ENCODE measurements at places on chromosomes 7 and 10.

DNA sequence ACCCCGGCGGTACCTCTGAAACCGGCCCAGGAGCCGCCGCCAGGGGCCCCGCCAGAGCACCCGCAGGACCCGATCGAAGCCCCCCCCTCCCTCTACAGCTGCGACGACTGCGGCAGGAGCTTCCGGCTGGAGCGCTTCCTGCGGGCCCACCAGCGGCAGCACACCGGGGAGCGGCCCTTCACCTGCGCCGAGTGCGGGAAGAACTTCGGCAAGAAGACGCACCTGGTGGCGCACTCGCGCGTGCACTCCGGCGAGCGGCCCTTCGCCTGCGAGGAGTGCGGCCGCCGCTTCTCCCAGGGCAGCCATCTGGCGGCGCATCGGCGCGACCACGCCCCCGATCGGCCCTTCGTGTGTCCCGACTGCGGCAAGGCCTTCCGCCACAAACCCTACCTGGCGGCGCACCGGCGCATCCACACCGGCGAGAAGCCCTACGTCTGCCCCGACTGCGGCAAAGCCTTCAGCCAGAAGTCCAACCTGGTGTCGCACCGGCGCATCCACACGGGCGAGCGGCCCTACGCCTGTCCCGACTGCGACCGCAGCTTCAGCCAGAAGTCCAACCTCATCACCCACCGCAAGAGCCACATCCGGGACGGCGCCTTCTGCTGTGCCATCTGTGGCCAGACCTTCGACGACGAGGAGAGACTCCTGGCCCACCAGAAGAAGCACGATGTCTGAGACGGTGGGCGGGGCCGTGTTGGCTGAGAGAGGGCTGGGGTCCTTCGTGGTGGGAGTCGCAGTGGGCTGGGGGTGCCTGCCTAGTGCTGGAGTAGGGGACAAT is 3.8 kb downstream of the REPIN1 start:
- no peak for DNase-seq

DNA sequence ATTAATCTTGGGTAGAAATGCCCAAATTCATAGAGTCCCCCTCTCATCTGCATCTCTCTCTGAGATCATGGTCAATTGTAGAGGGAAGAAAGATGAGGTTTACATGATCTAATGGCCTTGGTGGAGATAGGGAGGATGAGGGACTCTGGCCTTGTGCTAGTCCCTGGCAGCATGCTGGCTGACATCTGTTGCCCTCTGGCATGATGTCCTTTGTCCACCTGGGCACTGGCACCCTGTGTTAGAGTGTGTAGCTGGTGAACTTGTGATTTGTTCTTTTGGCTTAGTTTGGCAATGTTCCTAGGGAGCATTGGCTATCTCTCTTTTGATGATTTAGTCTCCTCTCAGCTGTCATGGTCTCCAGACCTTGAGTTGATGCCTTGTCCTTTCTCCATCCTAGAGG is 103.2 kb downstream of the DYNC1I1 start:
- DNase-seq: no peak

GRCh38 chr10:3866332-3866731 is 81.3 kb upstream of the KLF6 start:
- no peak for DNase-seq

DNA sequence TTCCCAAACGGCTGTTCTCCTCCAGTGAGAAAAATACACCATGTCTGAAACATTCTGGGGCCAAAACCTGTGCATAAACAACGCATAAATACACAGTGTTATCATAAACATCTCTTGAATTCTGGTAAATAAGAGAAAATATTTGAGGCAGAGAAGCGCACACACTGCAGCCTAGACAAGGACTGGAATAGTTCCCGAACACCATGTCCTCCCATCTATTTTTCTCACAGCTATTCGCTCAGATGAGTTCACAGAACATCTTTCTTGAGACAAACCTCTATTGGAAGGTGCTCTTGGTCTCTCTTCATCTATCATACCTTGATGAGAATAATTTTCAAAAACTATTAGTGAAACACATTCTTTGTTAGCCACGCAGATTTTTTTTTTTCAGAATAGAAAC is 24.4 kb downstream of the ETV1 start:
- no peak for DNase-seq

GRCh38 chr7:112081778-112082177 is 124.4 kb downstream of the DOCK4 start:
- DNase-seq: peak; percentile 27

GRCh38 chr10:88392222-88392621 is 190.9 kb downstream of the RNLS start:
- DNase-seq: no peak

- no peak for DNase-seq
Observed at GRCh38 chr10:1602037-1602484, 135.3 kb downstream of the ADARB2 start.

- DNase-seq: no peak
Observed at GRCh38 chr7:152054367-152055230, 29.1 kb downstream of the GALNT11 start.
